ENCODE measurements at places on chromosomes 12 and 14. TPM values are rescaled to one million over a fixed set of nuclear protein-coding genes. Genes with fewer than 3 reads are reported as not detected.

Gene TDRD9
- not detected for polyA plus RNA-seq

Gene SLCO1C1
- not detected for polyA plus RNA-seq

Gene KCNA1
- not detected for polyA plus RNA-seq

Gene ZNF605
- 6.5 TPM for polyA plus RNA-seq

GRCh38 chr14:84254290-84254689 is 1275.7 kb upstream of the FLRT2 start:
- no peak for DNase-seq

DNA sequence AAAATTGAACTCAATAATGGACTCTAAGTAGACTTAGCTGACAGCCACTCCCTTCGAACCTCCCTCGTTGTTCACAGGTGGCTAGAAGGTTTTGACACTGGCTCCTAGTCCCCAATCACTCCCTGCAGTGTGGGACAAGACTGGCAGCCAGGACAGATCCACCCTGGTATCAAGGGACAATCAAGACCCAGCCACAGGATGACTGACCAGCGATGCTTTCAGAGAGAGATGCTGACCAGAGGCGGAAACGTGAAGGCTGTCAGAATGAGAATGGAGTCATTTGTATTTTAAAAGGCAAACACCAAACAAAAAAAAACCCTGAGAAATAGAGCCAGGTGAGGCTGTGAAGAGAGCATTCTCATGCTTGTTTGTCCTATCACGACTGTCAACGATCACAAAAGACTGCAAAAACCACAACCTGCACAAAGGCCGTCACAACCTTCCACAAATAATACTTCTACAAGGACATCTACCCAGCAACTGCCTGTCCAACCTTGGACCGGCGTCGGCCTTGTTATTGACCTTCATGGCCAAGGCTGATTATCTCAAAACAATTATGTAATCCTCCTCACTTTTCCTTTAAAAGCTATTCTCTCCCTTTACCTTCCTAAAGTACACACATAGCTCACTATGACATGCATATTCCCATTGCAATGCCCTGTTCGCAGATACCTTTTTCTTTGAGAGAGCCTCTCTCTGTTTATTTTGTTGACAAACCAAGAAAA is 13.2 kb downstream of the EIF5 start:
- no peak for DNase-seq

DNA sequence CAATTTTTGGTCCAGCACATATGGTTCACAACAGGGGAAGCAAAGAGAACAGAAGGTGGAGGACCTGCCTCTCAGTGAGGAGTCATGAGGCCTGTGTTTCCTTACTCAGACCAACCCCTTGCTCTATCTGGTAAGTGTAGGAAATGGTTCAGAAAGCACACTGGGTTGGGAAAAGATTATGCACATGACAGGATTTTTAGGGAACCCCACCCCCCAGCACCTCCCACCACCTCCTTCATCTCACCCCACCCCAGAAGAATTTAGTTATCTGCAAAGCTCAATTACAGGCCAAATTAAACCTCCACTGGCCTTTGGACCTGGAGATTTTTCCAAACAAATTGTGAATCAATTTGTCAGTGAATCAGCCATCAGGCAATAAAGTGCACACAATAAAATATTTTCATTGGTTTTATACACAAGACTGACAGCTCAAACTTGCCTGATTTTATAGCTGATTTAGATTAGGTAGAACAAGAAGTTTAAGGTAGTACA is 132.8 kb downstream of the DACT1 start:
- DNase-seq = no peak

DNA sequence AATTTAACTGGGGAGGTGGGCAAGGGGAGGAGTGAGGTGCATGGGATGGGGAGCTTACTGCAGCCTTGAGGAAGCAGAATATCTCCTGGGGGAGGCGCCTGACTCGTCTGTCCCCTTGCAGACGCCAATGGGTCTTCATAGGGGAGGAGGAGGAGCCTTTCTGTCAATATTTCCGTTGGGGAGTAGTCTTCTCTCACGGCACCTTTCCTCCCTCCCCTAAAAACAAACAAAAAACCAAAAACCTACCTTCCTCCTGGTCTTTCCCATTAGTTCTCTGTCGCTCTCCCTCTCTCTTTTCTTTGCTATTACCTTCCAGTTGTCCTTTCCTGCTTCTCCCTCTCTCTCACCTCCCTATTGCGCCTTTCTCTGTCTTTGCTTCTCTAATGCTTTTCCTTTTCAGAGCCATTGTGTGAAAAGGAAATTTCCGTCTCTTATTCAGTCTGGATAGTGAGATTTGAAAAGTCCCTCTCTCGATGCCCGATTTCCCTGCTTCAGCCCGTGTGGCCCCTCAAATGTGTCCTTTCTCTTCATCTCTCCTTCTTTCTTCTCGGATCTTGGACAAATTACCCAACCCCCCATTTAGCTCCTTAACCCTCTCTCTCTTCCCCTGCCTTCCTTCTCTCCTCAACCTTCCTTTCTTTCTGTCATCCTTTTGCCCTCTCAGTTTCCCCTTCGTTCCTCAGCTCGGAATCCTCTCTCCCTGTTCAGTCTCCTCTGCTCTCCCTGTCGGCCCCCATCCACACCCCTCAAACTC is 5.9 kb downstream of the GPR84 start:
- DNase-seq = no peak

DNA sequence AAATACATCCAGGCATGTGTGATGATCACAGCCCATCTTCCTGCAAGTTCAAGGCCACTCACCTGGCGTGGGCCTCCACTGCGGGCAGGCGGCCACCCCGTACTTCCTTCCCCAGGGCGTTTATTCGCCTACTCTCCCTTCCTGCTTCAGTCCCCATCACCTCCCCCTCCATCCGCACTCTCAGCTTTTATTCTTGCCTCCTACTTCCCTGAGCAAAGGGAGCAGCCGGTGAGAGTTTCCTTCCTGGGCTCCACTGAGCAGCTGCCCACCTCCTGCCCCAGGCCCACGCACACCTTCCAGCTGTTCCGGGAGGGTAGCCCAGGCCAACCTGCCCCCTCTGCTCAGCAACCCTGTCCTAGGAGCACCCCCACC is 4.1 kb downstream of the CYP46A1 start:
- DNase-seq = no peak

DNA sequence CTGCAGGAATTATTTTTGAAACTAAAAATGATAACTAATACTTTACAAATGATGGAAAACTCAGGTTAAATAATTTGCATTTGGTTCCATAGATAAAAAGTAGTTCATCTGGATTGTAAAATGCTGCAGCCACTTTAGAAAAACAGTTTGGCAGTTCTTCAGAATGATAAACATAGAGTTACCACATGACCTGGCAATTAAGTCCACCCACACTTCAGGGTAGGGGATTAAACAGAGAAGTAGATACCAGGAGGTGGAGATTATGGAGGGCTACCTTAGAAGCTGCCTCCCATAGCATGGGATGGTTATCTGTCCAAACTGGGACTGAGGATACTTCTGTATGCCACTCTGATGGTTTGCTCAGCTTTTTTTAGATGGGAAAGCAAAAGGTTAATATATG is 22.2 kb downstream of the ARF6 start:
- DNase-seq = no peak

- no peak for DNase-seq
Observed at GRCh38 chr12:122227341-122227740, 1.5 kb upstream of the DIABLO start.

DNA sequence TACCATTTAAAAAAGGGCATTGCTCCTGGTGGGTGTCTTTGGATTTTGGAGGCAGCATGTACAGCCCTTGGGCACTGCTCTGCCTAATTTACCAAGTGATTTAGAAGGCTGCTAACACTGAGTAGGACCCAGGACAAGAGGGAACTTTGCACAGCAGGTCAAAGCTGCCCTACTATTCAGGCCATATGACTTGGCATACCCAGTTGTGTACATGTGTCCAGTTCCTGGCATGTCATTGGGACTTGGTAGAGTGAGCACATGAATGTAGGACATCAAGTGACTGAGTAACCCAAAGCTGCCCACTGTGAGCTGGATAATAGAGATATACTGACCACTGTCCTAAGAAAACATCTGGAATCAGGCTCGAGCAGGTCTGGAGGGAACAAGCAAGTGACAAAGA is 15.7 kb downstream of the CDKL1 start:
- DNase-seq = no peak

- no peak for DNase-seq
Observed at GRCh38 chr14:81414123-81414522, 14.0 kb upstream of the STON2 start.

GRCh38 chr12:31019561-31019960 is 54.1 kb upstream of the DDX11 start:
- DNase-seq = no peak

DNA sequence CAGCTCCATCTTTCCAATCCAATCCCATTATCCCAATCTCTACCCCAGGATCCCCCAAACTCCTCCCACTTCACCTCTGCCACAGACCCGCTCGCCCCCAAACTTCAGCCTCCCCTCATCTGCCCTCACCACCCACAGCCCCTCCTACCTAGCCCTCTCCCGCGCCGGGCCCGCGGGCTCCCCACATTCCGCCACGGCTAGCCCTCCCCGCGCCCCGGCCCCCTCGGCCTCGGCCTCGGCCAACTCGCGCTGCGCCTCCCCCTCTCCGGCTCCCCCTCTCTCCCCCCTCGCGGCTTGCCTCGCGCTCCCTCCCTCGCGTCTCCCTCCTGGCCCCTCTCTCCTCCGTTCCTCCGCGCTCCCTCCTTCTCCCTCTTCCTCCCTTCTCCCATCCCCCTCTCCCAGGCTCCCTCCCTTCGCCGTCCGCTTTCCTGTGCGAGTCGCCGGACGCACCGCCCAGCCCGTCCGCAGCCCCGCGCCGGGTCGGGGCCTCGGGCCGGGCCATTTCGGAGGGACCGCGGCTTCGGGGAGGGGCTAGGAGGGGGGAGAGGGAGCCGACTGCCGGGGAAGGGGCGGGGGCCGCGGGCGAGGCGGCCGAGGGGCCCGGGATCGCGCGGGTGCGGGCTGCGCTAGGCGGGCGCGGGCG is at the start of gene ATN1:
TSS of gene ATN1 (plus strand) at position 581 of the 643 bp plus-strand sequence. CDS start 6,043 bp downstream, outside the sequence.
- peak; percentile 56 for DNase-seq

DNA sequence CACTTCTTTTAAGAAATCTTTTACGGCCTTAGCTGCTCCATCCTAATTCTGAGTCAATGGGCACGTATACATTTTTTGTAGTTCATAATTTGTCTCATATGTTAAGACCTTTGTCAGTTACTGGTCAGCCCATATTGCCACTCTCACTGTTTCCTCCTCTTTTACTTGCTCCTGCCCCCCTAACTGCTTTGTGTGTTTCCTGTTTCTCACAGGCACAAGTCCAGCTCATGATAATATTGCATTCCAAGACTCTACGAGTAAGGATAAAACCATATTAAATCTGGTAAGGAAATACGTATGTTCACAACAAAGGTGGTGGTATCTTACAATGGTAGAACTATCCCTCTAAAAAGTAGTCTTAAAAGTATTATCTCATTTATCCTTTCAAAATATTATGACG is 111.7 kb downstream of the DNAI7 start:
- no peak for DNase-seq

DNA sequence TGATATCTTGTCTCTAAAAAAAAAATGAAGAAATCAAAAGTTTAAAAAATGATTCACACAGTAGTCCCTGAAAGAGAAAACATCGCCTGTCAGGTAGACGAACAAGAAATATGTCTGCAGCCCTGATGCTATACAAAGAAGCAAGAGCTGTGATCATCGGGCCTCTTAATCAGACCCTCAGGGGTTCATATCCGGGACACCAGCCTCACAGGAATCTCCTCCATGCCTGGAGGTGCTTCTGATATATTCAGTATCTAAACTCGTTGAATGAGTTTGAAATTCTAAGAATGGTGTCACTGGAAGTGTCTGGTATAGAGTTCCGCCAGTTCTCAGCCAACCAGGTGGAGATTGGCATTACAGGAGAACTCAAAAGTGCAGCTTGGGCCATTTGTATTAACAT is 64.7 kb downstream of the KSR2 start:
- no peak for DNase-seq

- DNase-seq = no peak
Observed at GRCh38 chr12:48305190-48305589, 45.5 kb downstream of the ZNF641 start.

- DNase-seq = no peak
Observed at GRCh38 chr12:46388427-46389021, 16.0 kb upstream of the SLC38A2 start.

GRCh38 chr14:89324501-89325298 is 92.3 kb downstream of the FOXN3 start:
- DNase-seq = no peak

DNA sequence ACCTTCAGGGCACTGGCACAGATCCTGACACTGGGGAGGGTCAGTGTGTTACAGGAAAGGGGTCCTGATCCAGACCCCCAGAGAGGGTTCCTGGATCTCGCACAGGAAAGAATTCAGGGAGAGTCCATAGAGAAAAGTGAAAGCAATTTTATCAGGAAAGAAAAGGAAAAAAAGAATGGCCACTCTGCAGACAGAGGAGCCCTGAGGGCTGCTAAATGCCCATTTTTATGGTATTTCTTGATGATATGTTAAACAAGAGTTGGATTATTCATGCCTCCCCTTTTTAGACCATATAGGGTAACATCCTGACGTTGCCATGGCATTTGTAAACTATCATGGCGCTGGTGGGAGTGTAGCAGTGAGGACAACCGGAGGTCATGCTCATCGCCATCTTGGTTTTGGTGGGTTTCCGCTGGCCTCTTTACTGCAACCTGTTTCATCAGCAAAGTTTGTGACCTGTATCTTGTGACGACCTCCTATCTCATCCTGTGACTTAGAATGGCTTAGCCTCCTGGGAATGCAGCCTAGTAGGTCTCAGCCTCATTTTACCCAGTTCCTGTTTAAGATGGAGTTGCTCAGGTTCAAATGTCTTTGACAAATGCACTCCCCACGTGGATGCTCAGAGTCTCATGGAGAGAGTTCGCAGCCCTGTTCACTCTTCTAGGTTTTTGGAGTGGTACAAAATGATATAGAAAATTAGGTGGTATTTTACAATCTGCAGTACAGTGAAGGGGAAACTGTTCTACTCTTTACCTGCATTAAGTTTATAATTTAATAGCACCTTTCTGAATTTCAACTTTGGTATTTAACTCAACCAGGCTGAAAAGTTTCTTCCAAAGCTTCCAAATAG is 1363.7 kb upstream of the TMEM132C start:
- DNase-seq = no peak

DNA sequence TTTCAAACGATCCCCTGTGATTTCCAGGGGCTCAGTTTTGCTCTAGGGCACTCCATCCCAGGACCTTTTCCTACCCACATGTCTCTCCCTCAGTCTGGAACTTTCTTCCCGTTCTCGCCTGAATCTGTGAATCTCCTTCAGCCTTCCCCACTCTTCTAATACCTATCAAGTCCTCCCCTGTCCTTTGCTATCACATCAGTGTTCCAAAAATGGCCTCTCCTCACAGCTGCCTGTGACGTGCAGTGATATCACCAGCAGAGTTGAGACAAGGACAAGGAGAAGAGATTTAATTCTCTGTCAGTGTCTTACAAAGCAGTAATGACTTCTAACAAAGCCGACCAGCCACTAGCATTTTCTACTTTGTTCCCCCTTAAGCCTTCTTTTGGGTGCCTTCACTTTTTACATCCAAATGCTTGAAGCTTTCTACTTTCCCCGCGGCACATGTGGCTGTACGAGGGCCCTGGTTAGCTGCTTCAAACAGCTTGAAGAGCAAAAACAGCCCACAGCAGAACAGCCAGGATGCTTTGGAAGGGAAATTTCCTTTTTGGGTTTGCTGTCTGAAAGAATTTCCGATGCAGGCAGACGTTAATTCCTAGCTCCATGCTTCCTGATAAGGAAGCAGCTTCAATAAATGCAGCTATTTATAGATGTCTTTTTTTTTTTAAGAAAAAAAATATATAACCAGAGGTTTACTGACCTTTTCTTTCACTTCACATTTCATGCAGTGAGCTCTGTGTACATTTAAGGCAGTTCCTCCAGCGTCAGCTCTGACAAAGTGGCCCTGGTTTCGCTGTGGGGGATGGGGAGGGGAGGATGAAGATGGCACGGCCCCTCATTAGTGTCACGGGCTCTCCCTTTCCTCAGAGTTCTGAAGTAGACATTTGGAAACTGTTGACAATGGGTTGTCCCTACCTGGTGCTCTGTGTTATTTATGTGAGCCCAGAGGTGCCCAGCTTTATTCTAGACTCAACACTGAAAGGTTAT is 109.3 kb downstream of the ETV6 start:
- DNase-seq = no peak
